DND-41 (cell line): ENCODE measurements at places on chromosomes 4 and X.

- peak; percentile 23 for DNase-seq
Measured at GRCh38 chrX:39823854-39824253, 273.9 kb downstream of the BCOR start.

- no peak for DNase-seq
Measured at GRCh38 chrX:20519146-20519545, 252.4 kb upstream of the RPS6KA3 start.

GRCh38 chr4:183344523-183345255 lies 22.5 kb upstream of the CLDN24 start:
- DNase-seq = no peak

DNA sequence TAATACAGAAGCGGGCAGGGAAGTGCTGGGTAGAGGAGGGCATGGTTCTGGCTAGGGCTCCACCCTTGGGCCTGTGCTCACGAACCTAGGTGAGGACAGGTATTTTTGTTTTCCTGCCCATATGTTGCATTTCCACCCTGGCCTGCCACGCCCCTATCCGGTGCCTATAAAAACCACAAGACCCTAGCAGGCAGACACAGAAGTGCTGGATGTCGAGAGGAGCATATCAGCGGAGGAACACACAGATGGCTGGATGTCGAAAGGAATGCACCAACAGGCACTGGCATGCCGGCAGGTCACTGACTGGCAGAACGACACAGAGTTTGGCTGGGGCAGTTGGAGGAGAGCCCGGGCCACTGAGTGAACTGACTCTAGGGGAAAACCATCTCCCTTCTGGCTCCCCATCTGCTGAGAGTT lies 316.6 kb upstream of the BOD1L1 start:
- DNase-seq = no peak

GRCh38 chr4:93478805-93479204 lies 349.7 kb upstream of the ATOH1 start:
- no peak for DNase-seq

GRCh38 chrX:23115651-23116050 lies 115.9 kb downstream of the DDX53 start:
- no peak for DNase-seq

GRCh38 chr4:98501383-98501782 lies 157.0 kb downstream of the TSPAN5 start:
- DNase-seq = no peak

GRCh38 chr4:3037957-3038461 lies 36.3 kb downstream of the HTT-AS start:
- DNase-seq = no peak

- DNase-seq = no peak
Measured at GRCh38 chr4:102599455-102599854, 98.3 kb downstream of the NFKB1 start.

- DNase-seq = no peak
Measured at GRCh38 chr4:71303287-71303686, 35.5 kb upstream of the SLC4A4 start.

GRCh38 chr4:71460371-71460770 lies 121.6 kb downstream of the SLC4A4 start:
- DNase-seq = no peak

- no peak for DNase-seq
Measured at GRCh38 chr4:138310498-138310897, 68.3 kb upstream of the SLC7A11 start.

GRCh38 chr4:55754754-55755350 lies 64.7 kb upstream of the EXOC1L start:
- no peak for DNase-seq

- peak; percentile 55 for DNase-seq
Measured at GRCh38 chr4:177308125-177308524, 1.5 kb upstream of the NEIL3 start.

- no peak for DNase-seq
Measured at GRCh38 chr4:1056671-1057402, 45.4 kb downstream of the FGFRL1 start.

- DNase-seq = no peak
Measured at GRCh38 chr4:52595001-52595400, 64.1 kb downstream of the USP46 start.

- no peak for DNase-seq
Measured at GRCh38 chr4:70110917-70111316, 43.1 kb upstream of the PRR27 start.

DNA sequence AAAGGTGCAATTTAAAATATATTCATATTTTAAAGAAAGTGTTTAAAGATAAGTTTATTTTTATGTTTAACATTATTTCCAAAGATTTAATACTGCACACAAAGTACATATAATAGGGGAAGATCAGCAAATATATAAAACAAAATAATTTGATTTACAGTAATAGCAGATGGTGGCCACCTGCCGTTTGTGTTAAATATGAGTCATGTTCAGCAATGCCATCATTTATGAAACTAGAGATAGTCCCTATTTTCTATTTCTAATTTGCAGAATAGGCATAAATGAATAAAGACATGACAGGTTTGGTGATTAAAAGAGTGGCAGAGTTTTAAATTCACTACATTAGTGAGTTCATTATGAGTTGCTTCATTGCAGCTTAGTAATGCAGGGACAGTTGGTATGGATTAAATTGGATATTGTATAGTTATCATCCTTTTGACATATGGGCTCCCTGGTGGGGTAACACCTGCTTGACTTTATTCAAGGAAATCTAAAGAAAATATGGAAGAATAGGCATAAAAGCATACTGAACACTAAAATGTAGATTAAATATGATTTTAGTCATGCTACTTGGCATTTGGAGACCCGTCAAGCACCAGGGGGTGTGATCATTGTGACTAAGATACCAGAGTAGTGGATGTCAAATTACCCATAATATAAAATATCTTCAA lies 78.8 kb upstream of the BANK1 start:
- no peak for DNase-seq

- peak; percentile 57 for DNase-seq
Measured at GRCh38 chr4:80125252-80126177, 52.5 kb upstream of the ANTXR2 start.

GRCh38 chr4:75494563-75494962 lies 19.6 kb downstream of the RCHY1 start:
- DNase-seq = no peak

- no peak for DNase-seq
Measured at GRCh38 chrX:53188763-53189162, 36.2 kb downstream of the KDM5C start.

DNA sequence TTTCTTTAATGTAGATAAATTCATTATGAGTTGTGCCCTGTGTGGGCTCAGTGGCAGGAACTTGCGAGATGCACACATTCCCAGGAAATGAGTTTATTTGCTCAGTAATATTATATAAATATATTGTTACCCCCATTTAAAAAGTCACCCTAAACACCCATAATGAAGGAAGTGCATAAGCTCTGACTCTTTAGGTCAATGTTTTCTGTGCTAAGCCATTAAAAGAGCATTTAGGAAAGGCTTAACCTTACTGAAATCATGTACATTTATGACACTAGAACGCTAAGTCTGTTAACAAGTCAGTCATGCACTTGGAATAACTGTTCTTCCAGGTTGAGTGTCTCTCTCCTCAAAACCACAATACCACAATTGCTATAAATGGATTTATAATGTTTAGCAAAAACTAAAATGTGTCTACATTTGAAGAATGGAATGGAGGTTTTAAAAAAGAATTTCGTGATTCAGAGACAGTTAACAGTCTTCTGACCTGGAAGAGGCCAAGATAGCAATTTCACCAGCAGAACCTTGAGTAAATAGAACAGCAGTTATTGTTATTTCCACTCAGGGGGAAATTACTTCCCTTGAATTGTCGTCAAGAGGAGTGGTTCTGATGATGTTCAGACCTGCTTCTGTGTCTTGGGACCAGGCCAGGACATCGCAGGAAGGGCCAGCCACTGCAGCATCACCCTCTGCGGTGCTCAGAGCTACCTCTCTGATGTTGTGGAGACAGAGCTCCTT lies 91.1 kb upstream of the VEGFC start:
- DNase-seq = no peak

DNA sequence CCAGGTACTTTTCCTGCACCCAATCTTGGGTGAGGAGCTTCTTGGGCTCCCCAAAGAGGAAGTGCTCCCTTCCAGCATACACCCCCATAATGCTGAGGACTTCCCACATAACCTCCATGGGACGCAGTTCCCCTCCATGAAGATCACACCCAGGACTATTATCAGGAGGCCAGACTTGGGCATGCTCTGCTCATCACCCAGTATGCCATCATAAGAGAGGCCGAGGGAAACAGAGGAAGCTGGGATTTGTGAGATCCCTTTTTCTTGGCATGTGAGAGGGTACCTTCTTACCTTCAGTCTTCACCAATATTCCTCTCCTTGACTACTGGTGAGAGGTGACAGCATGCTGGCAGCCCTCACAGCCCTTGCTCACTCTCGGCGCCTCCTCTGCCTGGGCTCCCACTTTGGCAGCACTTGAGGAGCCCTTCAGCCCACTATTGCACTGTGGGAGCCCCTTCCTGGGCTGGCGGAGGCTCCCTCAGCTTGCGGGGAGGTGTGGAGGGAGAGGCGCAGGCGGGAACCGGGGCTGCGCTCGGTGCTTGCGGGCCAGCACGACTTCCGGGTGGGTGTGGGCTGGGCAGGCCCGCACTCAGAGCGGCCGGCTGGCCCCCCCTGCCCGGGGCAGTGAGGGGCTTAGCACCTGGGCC lies 15.7 kb upstream of the HSFX1 start:
- DNase-seq = no peak

DNA sequence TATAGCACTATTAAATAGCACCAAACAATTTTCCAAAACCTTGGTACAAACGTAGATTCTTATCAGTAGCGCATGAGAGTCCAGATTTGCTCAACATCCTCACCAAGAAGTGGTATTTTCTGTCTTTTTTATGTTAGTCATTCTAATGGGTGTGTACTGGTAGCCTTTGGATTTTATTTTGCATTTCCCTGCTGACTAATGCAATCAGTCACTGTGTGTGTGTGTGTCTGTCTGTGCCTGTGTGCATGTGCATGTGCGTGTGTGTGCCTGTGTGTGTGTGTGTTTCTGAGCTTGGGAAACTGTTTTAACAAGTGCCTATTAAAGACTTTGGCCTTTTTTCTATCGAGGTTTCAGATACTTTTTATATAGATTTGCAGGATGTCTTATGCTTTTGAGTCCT lies 82.2 kb upstream of the MAGEA10 start:
- DNase-seq = no peak

- DNase-seq = no peak
Measured at GRCh38 chr4:140450352-140450751, 22.9 kb upstream of the CLGN start.

DNA sequence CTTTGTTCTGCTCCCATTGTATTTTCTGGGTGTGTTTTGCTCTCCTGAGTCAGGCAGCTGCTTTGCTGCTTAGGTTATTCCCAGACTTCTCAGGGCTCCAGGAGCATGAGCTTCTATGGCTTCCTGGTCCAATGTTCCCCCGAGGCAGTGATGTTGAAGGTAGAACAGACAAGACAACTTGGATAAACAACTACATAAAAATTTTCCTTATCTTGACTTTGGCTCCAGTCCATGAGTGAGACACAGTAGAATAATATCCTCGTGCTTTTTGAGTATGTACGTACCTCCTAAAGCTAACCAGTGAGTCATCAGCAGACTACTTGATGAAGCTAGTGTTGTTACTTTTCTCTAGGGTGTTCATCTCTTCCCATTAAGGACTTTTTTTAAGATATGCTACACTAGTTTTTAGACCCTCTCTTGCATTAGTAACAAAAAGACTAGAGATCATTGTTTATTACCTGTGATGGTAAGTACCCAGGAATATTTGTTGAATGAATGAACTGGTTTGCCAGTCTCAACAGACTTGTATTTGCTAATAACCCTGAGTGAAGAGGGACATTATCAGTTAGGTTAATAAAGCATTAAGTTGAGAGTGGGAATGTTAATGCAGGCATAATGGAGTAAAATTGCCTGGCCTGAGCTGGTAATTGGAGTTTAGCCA lies 131.9 kb downstream of the FHIP1A start:
- no peak for DNase-seq

- DNase-seq = no peak
Measured at GRCh38 chr4:164508771-164509170, 245.2 kb upstream of the SMIM31 start.

DNA sequence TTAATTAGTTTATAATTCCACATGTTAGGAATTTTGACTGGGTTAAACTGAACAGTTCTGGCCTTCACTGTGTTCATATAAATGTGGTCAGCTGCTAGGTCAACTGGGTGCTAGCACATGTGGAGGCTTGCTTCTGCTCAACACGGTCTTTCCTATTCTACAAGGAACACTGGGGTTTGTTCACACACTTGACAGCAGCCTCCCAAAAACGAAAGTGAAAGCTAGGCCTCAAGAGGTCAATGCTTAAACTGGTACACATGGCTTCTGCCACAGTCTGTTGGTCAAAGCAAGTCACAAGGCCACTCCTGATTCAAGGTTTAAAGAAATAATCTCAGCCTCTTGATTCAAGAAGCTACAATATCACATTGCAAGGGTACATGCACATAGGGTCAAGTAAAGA lies 126.5 kb downstream of the QDPR start:
- DNase-seq = peak; percentile 59

GRCh38 chrX:12672367-12673106 lies 118.7 kb upstream of the PRPS2 start:
- DNase-seq = no peak
